ENCODE measurements at places on chromosomes 12 and 14.

- no peak for DNase-seq
These were observed 1.0 kb upstream of the RPS6KL1 start for GRCh38 chr14:74924061-74924460.

- no peak for DNase-seq
These were observed 125.8 kb downstream of the VRK1 start for GRCh38 chr14:96922986-96923385.

GRCh38 chr14:24196071-24197055 lies 1.1 kb upstream of the TM9SF1 start:
- no peak for DNase-seq

- DNase-seq = no peak
These were observed 96.0 kb upstream of the NEDD1 start for GRCh38 chr12:96811083-96811482.

GRCh38 chr12:107369679-107370078 lies 276.3 kb upstream of the CRY1 start:
- no peak for DNase-seq
